NCI-H1417 treated with DMSO at 0.1 percent for 48 hours (cell line): ENCODE measurements at places on chromosomes 1 and 21.
A peak's percentile ranks its signal among the peaks of the same experiment; 100 is the strongest.

GRCh38 chr1:35797380-35797779 lies 10.4 kb upstream of the AGO4 start:
- no peak for DNase-seq

DNA sequence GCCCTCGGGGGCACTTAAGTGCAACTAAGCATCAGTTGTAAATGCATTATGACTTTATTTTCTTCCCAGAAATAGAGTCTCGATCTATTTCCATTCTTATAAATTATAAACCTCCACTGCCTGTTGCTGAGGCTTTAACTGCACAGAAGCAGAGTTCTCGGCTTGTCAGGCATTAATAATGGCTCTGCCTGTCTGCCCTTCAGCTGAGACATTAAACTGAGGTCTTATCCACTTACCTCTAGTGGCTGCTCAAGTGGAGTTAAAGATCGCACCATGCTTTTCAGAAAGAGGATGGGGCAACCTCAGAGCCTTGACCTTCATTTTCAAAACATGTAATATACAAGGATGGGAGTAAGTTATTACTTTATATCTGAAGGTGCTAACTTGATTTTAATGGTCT lies 597.6 kb upstream of the PRMT6 start:
- DNase-seq: no peak

DNA sequence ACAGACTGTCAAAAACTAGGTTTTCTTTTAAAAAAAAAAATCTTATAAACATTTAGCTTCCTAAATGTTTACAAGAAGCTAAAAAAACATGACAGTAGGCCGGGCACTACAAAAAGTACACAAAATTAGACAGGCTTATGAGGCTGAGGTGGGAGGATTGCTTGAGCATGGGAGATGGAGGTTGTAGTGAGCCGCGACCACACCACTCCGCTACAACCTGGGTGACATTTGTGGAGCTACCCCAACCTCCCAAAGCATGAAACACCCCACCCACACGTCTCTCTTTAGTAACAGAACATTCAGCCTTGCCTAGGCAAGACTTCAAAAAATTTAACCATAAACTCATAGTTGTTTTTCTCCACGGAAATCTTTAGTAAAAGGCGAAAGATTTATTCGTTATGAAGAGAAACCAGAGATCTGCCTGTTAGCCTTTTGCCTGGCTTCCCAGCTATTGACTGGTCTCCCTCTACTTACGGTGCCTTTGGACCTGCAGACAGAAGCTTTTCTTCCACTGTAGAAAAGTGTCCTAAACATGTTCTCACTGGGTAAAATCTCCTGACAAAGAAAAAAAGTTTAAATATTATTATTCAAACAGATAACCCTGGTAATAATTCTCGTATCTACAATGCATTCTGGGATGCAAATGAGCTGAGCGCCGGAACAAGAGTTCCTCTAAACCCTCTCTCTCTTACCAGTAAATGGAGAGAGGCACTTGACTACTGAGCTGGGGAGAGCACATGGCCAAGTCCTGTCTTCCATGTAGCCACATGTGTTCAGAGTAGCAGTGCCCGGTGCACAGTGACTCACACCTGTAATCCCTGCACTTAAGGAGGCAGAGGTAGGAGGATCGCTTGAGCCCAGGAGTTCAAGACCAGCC lies 9.2 kb downstream of the RNU5D-1 start:
- peak; percentile 73 for DNase-seq

- DNase-seq: no peak
Measured at GRCh38 chr1:27349784-27350662, 8.2 kb downstream of the SYTL1 start.

GRCh38 chr1:113802367-113803007 lies 9.8 kb downstream of the RSBN1 start:
- no peak for DNase-seq

DNA sequence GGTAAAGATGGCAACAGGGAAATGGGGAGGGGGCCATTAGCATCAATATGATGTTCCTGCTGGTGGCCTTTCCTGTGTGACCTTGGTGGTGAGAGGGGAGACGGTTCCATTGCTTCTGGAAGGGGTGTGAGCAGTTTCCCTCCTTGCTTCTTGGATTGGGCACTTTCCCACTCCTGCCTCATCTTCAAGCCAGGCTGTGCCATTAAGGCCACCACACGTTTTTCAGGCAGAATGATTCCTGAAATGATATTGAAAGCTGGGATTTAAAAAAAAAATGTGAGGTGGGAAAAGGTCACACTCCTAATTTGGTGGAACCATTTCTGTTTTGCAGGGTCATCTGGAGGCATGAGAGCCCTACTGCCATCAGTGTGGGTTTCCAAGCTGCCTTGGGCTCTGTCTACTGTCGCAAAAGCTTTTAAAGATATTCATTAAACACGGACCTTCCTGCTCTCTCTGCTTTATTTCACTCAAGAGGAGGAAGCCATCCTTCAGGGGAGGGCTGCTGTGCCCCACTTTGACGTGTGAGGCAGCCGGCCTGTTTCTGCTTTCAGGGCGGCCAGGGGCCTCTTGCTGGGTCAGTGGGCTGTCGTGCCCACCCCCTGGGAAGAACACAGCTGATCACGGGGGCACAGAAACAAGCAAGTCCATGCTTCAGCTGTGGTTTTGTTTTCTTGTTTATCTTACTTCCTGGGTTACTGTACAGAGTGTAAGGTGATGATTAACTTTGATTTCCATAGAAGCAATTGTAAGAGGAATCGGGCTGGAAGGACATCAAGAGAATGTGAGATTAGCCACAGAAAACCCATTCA lies 8.0 kb downstream of the RIIAD1 start:
- DNase-seq: no peak

DNA sequence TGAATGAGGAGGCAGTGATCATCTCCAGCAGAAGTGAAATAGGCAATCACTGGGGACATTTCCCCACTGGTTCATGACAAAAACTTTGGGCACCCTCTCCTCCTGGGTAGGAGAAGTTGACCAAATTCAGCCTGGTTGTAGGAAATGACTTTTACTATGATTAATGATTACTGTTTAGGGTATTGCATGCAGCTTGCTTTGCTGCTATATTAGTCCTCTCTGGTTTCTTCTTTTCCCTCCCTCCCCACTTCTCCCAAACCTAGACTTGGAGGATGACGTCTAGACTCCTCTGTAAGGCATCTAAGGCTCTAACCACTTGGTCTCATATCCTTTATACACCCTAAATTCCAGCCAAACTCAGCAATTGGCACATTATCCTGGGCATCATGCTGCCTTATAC lies 3.4 kb upstream of the RGS16 start:
- DNase-seq: no peak

DNA sequence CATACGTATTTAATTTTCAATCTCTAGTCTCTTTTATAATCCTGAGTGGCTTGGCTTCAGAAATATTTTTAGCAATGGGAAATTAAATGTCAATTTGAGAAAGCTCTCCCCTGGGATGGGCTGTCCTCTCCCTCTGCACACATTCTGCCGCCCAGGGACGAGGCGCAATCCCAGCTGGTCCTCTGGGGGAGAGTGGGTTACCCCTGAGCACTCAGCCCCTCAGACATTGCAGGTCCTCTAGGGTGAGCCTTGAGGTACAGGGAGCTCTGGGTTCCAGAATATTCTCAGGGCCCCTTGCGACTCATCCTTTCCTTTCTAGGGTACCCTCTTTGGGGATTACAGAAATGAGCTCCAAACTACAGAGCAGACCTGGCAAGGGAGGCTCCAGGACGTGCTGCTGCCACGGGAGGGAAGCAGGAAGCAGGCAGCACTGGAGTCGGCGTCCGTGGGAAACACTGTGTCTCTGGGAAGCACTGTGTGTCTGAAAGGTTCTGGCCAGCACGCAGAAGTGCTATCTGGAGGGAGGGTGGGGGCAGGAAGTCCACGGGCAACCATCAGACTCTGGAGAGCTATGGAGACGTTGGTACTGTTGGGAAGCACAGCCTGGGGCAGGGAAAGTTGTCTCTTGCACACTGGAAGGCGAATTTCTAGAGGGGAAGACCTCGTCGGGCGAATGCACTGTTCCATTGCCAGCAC lies 343.3 kb upstream of the VAMP3 start:
- DNase-seq: no peak

DNA sequence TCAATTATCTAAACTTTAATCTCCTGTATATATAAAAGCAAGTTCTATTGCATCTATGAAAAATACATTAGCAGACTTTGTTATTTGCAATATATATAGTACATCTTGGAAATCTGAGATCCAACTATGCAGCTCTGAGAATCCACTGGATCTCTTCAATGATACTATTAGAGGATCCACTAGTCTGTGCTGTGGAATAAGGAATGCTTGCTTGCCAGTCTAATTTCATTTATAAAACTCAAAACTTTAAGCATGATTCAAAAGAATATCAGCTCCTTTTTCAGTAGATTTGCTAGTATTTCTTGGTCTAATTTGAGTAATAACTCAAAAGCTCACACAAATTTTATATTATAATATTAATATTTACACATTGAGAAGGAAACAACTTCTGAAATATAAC lies 115.1 kb downstream of the SPATA6 start:
- no peak for DNase-seq

DNA sequence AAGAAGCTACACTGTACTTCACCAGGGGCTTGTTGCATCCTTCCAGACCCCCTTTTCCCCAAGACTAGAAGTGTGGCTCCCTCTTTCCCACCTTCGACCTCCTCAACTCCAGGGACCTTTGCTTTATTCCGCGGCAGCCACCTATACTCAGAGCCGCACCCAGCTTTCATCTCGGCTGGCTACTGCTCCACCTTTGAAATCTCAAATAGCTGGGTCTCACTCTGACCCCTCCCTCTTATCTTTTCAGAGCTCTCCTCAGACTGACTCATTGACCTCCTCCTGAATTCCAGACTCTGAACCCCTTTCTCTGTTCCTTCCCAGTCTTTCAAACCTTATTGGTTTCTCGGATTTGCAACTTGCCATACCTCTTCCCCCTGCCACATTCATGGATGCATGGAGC lies 144.7 kb upstream of the JUN start:
- DNase-seq: no peak

DNA sequence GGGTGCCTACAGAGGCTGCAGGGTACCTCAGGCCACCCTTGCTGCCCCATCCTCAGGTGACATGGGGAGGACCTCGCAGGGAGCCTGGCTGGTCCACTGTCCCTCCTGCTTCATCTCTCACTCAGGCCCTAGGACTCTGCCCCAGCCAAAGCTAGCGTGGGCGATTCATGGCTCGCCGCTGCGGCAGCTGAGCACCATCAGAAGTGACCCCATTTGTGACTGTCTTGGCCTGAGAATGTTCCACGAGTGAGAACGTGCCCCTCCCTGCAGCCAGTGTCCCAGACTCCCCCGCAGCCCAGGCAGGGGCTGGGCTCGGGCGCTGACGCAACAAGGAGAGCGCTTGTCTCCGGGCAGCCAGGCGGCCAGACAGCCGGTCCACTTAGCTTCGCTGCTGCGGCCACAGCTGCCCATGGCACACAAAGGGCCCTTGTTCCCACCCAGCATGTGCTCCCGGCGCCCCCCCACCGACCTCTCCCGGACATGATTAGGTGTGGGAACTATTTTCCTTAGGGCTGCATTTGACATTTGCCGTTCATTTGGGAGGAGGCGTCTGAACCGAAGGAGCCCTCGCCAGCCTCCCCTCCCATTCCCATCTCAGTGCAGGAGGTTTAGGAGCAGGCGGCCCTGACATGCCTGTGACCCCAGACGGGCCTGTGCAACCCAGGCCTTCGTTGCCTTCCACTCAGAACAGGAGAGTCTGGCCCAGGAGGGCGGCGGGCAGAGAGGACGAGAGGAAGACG lies 19.3 kb upstream of the POFUT2 start:
- no peak for DNase-seq

GRCh38 chr1:244049162-244050013 lies 1.7 kb upstream of the ZBTB18 start:
- DNase-seq: no peak

- DNase-seq: no peak
Measured at GRCh38 chr1:161805399-161806197, 39.5 kb downstream of the ATF6 start.

DNA sequence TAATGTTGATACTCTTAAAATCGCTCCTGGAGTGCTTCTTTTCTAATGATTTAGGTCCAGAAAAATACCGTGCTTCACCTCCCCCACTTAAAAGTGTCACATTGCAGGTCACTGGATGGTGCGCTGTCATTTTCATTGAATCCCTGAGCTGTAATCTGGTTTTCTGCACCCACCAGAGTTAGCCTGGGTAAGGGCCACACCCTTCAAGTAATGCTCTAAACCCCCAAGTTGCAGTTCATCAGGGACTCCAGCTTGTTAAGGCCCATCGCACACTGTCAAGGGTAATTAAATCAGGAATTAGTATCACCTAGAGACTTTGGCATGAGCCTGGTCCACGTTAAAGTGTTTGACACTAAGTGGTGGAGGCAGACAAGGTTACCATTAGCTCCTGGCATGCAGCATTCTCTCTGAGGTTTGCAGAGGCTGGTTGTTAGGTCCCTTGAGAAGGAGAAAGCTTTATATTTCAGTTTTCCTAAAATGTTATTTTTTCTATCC lies 34.0 kb downstream of the ASTN1 start:
- no peak for DNase-seq

DNA sequence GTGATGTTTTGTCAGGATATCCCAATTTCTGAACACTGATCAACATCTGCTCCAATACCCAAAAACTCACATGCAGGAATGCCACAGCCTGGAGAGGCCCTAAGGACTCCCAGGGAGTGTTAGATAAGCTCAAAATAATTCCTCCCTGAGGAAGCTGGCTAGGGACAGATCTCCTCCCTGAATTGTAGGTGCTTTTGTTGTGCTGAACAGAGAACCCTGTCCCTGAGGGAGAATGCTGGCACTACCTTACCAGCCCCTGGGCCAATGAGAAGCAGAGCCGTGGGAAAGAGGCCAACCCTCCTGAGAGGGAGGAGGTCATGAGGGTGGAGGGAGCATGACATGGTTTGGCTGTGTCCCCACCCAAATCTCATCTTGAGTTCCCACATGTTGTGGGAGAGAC lies 73.6 kb upstream of the PTGFRN start:
- no peak for DNase-seq

DNA sequence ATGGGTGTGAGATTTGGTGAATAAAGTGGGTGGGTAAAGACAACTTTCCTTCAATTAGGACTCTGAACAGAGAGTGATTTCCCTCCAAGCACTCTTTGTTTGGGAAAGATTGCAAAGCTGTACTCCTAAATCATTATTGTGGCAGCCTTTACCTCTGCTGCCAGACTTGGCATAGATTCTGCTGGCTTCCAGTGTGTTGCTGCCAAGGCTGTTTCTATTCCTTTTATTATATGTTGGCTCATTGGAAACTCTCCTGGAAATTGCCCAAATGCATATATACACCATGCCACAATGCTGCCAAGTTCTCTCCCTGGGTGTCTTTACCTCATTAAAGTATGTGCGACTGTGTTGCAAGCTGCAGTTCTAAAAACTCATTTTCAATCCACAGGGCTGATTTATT lies 668.0 kb downstream of the MRPL39 start:
- DNase-seq: no peak

DNA sequence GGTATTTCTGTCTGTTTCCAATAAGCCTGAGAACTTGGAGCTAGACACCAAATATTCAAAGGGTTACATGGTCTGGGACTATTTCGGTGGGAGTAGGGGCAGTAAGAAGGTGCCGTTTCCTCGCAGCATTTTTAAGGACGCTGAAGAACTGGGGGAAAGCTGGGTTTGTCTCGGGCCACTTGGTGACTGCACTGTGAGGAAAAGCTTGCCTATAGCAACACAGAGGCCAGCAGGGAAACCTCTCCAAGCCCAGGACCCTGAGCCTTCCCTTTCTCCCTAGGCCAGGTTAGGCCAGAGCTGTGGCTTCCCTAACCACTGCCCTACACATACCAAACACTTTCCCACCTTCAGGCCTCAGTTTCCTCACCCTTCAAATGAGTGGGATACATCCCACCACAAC lies 3.3 kb downstream of the GLIS1 start:
- no peak for DNase-seq

GRCh38 chr1:34013136-34013535 lies 149.3 kb downstream of the HMGB4 start:
- DNase-seq: no peak
